ENCODE measurements at places on chromosomes 3 and 15.

DNA sequence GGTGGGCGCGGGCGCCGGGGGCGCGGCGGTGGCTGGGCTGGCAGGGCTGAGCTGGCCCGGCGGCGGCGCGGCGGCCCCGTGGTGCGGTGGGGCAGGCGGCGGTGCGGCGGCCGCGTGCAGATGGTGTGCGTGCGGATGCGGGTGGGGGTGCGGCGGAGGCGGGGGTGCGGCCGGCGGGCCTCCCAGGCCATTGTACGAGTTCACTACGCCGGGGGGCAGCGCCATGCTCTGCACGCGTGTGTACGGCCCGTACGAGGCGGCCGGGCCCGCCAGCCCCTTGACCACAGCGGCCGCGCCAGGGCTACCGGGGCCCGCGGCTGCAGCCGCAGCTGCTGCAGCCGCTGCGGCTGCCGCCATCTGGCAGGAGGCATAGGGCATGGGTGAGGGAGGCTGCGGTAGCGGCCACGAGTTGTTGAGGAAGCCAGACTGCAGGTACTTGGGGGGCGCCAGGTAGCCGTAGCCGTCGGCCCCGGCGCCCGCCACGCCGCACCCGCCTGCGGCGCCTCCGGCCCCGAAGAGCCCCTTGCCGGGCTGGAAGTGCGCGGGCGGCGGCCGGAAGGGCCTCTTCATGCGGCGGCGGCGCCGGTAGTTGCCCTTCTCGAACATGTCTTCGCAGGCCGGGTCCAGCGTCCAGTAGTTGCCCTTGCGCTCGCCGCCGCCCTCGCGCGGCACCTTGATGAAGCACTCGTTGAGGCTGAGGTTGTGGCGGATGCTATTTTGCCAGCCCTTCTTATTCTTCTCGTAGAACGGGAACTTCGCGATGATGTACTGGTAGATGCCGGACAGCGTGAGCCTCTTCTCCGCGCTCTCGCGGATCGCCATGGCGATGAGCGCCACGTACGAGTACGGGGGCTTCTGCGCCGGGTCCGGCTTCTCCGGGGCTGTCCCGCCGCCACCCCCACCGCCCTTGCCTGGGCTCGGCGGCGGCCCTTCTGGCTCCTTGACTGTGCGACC is 951 bp downstream of the FOXL2 start:
- no peak for DNase-seq

DNA sequence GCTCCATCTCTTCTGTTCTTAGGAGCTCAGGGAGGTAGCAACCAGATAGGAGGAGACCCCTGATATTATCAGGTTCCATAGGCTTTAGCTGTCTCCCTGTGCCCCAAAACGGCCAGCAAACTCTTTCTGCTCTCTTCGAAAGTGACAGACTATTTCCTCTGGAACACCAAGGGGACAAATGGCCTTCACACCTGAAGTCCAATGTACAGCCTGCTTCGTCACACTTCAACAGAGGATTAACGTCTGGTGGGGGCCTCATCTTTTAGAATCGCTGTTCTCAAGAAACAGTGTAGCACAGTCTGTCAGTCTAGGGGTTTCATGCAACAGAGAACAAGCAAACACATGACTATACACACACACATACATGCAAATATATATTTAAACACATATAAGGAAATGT is 152.4 kb upstream of the SETMAR start:
- DNase-seq = no peak

- no peak for DNase-seq
These were observed 83.8 kb downstream of the MYLK start for GRCh38 chr3:123800362-123800682.

GRCh38 chr3:132228923-132229322 is 88.3 kb upstream of the ACP3 start:
- no peak for DNase-seq

- DNase-seq = no peak
These were observed 14.3 kb downstream of the TPM1 start for GRCh38 chr15:63056829-63057228.

DNA sequence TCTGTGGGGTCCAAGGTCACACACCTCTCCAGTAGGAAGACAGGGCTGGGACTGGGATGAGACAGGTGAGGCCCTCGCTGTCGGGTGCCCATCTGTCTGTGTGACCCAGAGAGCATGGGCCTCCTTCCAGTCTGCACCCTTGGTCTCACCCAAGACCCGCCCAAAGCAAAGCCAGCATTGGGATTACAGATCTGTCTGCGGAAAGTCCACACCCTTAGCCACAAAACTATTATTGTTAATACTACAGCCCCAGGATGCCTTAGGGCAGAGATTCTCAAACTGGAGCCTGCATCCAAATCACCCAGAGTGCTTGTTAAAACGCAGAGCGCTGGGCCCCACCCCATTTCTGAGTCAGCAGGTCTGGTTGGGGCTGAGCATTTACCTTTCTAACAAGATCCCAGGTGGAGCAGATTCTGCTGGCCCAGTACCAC is 58.5 kb upstream of the ZNF148 start:
- DNase-seq = no peak

- no peak for DNase-seq
These were observed 7.1 kb downstream of the SLC25A26 start for GRCh38 chr3:66227915-66228314.

GRCh38 chr3:73385568-73385967 is 239.2 kb downstream of the PDZRN3 start:
- DNase-seq = no peak

GRCh38 chr15:49044002-49044401 is 2.2 kb downstream of the SECISBP2L start:
- DNase-seq = no peak

DNA sequence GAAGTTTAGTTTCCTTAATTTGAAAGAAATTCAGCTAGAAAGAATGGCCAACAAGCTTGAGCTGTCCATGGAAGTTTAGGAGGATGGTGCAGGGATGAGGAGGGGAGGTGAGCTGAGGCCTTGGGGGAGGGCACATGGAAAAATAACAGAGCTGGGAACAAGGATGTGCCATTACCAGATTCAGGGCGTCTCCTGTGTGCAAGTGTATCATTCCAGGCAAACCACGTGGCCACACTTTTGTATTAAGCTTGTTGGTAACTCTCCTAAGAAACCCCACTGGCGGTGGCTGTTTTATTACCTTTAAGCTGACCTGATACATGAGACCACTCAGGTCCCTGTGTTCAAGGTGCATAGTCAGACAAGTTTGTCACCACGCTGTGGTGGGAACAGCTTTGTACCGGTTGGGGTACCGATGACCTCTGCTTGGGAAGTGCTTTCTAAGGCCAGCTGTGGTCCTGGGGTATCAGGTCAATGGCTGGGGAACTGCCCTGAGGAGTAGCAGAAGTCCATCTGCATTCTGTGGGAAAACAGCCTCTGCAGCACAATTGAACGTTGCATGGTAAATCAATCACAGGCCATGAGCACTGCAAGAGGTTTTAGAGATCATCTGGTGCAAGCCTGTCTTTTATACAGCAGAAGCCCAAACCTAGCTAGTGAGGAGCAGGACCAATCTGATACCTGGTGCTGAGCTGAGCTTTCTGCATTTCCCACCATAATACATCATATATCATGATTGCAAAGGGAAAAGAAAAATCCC is 235.5 kb downstream of the THSD4 start:
- no peak for DNase-seq

- no peak for DNase-seq
These were observed 4.9 kb upstream of the TBC1D5 start for GRCh38 chr3:17747174-17747889.

DNA sequence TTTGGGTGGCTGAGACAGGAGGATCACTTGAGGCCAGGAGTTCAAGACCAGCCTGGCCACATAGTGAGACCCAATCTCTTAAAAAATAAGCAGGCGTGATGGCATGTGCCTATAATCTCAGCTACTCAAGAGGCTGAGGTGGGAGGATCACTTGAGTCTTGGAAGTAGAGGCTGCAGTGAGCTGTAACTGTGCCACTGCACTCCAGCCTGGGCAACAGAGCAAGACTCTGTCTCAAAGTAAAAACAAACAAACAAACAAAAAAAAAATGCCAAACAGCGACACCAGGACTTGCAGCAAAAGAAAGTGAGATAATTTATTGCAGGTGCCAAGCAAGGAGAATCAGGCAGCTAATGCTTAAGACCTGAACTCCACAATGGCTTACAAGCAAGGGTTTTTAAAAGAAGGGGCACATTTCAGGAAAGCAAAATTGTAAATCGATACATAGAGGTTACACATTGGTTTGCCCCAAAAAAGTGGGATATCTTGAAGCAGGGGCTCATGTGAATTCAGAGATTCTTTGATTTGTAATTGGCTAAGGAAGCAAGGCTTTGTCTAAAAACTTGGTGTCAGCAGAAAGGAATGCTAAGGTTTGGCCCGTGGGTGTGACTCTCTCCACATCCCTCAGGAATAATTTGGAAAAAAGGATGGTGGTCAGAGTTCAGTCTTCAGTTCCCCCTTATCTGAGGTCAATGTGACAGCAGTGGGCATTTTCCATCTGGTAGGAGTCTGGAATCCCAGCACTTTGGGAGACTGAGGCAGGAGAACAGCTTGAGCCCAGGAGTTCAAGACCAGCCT is 5.2 kb upstream of the MPI start:
- DNase-seq = no peak

GRCh38 chr3:140898340-140899180 is 43.1 kb upstream of the SLC25A36 start:
- DNase-seq = no peak

GRCh38 chr3:13281507-13282357 is 138.4 kb downstream of the NUP210 start:
- no peak for DNase-seq

GRCh38 chr3:130748981-130749380 is 2.4 kb upstream of the PIK3R4 start:
- no peak for DNase-seq

DNA sequence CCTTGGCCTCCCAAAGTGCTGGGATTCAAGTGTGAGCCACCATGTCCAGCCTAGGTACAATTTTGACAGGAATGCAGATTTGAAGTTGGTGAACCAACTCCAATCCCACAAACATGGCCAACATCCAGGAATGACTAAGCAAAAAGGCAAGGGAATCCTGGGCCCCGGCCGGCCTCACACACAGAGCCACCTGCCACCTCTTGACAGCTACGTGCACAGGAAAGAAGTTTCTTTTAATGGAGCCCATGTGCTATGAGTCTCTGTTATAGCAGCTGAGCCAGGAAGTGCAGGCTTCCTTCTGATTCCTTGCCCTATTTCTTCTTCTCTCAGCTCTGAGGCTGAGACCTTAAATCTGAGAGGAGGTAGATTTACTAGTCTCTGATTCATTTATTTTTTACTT is 8.8 kb downstream of the TMEM40 start:
- no peak for DNase-seq

DNA sequence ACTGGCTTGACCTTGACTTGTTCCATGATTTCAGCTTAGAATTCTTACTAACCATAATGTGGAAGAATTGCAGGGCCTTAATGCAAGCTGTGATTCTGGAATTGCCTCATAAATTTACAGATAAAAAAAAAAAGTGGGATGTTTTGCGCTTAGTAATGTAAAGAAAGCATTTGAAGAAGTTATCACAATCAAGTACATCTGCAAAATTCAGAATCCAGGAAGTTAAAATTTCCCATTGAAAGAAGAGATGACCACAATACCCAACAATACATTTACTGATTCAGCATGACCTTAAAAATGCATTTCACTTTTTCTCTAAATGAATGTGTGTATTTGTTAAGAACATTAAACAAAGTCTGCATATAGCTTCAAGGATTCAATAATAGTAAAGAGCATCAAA is 65.1 kb upstream of the CCNL1 start:
- DNase-seq = no peak

- no peak for DNase-seq
These were observed 47.5 kb upstream of the EIF3J start for GRCh38 chr15:44489464-44489863.

All from esophagus squamous epithelium (tissue), 5 donors.